ENCODE measurements at places on chromosomes 7 and 10.

DNA sequence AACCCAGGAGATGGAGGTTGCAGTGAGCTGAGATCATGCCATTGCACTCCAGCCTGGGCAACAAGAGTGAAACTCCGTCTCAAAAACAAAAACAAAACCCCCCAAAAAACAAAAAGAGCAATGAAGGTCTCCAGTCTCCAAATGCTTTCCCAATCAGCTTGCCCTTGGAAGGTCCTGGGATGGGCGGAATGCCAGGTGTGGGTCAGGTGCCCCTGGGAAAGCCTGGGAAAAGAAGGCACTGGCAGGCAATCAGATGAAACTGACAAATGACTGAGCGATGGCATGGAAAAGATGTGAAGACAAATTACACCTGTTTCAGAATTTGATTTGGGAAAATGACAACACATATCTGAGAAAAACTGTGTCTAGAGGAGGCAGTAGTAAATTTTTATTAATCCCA is 210.4 kb upstream of the IMMP2L start:
- no peak for DNase-seq

GRCh38 chr10:17649836-17650235 is 5.9 kb downstream of the STAM start:
- DNase-seq, result no peak

DNA sequence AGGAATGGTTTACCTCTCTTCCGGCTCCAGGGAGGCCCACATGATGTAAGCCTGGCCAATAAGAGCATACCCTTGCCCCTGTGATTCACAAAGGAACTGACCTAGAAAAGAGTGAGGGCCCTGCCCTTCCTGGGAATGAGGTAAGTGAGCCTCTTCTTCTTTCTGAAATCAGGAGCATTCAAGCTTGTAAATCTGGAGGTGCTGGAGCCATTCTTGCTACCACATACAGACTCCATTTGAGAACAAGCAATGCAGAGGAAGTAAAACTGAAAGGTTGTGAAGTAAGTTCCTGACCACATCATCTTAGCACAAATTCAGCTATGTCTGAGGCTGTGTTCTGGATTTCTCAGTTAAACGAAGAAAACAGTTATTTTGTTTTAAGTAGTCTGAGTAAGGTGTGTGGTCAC is 132.2 kb downstream of the CD36 start:
- DNase-seq, result no peak

- DNase-seq, result no peak
These were observed 41.0 kb downstream of the VWA2 start for GRCh38 chr10:114279901-114280644.

DNA sequence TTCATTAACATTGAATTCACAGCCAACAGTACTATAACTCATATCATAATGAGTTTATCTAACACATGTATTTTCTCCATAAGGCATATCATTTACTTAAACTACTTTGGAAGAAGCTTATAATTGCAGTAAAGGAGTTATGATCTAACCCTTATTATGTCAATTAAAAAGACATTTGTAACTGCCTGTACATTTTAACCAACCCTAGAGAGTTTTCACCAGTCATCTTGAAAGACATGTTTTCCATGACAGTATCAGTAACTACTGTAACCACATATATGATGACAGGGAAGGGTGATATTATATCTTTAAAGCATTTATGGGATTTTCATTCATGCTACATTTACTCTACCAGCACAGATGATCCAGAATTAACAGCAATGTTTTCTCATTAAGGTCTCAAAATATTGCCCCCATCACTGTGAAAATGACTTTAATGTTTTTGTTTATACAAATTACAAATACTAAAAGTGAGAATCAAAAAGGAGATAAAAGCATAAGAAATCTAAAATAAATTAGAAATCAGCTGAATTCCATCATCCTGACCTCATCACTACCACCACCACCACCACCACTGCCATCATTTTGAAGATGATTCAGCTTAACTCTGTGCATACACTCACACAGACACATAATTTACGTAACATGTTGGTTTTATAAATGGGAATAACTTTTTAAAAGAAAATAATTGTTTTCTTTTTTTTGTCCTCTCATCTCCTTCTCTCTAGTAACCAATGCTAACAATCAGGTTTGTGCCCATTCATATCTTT is 53.6 kb downstream of the MKLN1 start:
- DNase-seq, result no peak

- no peak for DNase-seq
These were observed 438.9 kb upstream of the PODXL start for GRCh38 chr7:131995324-131995723.

GRCh38 chr7:18087687-18088078 is 60.0 kb upstream of the PRPS1L1 start:
- DNase-seq, result peak; percentile 10

- DNase-seq, result peak; percentile 57
These were observed 161.6 kb downstream of the LRMDA start for GRCh38 chr10:75592791-75593643.

DNA sequence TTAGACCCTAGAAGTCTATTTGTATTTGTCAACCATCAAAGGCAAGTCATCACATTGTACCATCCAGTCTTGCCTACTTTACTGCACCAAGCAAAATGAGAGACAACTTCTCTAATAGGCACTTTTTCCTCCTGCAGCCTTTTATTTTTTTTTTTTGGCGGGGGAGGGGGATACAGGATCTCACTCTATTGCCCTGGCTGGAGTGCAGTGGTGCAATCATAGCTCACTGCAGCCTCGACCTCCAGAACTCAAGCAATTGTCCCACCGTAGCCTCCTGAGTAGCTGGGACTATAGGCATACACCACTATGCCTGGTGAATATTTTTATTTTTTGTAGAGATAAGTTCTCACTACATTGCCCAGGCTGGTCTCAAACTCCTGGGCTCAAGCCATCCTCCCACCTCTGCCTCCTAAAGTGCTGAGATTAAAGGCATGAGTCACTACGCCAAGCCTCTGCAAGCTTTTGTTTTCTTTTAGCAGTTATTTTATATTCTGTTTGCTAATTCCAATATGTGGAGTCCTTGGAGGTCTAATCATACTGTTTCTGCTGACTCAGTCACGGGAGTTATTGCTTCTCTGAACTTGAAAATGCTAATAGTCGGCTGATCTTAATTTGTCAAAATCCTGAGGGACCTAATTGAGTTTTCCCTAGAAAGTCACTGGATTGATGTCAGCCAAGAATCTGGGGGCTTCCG is 14.2 kb downstream of the KPNA7 start:
- no peak for DNase-seq

DNA sequence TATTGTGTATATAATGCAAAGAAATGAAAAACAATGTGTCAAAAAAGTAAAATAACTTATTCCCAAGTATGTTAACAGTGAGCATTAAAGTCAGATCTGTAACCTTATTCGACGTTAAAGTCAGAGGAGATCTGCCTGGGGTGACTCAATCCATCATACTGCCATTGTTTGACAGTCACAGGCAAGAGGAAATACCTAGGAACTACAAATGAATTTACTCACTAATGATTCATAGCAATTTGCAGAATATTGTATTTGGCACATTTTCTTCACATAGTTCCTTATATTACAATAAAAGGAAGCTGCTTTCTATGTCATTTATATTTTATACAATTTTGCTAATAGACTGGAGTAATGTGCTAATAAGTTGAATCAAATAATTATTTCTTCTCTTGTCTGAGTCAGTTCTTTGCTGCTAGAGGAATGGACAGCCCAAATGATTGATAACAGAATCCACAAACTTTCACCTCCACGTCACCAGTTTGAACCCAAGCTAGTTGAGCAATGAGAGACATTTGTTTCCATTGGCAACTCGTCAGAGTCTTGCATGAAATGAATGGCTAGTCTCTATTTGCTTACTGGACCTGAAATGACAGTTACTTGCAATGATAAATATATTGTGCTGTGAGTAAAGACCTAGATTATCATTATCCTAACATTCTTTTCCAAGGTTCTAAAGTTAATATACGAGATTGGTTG is 48.5 kb upstream of the TMEM106B start:
- no peak for DNase-seq

GRCh38 chr7:158013085-158013668 is 574.4 kb downstream of the PTPRN2 start:
- no peak for DNase-seq

- no peak for DNase-seq
These were observed 12.8 kb downstream of the MEIG1 start for GRCh38 chr10:14971867-14972448.

- no peak for DNase-seq
These were observed 59.4 kb downstream of the PLPP4 start for GRCh38 chr10:120516426-120516825.

DNA sequence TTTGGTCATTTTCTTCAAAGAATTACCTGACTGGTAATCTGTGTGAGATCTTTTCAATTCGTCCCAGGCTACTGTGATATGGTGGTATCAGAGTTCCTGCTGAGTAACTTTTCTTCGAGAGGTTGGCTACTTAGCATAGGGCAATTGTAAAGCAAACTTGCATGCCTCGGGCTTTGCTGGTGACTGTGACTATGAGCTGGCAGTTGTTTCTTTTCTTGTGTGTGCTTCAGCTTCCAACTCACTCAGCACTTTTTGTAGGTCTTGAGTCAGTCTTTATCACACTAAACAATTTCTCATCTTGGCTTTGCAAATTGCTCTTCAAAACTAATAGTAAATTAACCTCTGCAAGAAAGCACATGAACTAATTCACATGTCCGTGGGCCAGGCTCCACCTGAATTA is 44.3 kb downstream of the PRR15 start:
- no peak for DNase-seq

GRCh38 chr10:112628951-112629609 is 182.1 kb downstream of the VTI1A start:
- no peak for DNase-seq

- no peak for DNase-seq
These were observed 13.9 kb upstream of the SGPL1 start for GRCh38 chr10:70801854-70802253.

GRCh38 chr10:47255033-47255813 is 44.8 kb upstream of the GDF10 start:
- no peak for DNase-seq

GRCh38 chr7:137961200-137962177 is 40.4 kb downstream of the CREB3L2 start:
- DNase-seq, result no peak

DNA sequence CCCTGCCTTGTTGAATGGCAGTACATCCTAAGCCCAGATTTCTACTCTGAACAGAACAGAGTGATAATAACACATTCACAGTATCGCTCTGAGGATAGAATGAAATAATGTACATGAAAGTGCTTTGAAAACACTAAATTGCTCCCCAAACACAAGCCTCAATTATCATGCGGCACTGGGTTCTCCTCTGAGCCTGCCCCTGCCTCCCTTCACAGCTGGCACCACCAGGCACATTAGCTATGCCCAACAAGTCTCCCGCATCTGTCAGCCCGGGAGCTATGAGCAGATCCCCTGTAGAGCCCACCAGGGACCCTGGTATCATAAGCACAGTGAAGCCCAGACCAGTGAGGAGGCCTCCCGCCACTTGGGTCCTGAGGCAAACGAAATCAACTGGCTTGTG is 405.5 kb downstream of the GRID1 start:
- DNase-seq, result no peak

GRCh38 chr7:110645616-110646015 is 445.3 kb upstream of the LRRN3 start:
- DNase-seq, result no peak

GRCh38 chr10:131020775-131021174 is 290.7 kb downstream of the TCERG1L start:
- DNase-seq, result no peak

DNA sequence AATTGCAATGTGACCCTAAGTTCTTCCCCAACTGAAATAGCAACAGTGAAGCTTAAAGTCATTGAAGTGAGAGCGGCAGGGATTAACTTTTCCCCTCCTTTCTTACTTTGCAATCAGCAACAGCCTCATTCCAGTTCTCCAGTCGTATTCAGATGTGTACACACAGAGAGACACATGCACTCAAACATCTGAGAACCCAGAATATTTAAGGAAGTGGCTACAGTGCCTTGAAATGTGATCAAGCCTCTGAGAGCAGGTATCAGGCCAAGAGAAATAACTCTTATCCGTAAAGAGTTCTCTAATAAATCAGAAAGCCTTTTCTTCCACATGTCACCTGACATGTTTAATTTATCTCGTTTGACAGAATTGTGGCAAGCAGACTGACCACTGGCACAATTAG is 388.9 kb upstream of the NPVF start:
- DNase-seq, result no peak

DNA sequence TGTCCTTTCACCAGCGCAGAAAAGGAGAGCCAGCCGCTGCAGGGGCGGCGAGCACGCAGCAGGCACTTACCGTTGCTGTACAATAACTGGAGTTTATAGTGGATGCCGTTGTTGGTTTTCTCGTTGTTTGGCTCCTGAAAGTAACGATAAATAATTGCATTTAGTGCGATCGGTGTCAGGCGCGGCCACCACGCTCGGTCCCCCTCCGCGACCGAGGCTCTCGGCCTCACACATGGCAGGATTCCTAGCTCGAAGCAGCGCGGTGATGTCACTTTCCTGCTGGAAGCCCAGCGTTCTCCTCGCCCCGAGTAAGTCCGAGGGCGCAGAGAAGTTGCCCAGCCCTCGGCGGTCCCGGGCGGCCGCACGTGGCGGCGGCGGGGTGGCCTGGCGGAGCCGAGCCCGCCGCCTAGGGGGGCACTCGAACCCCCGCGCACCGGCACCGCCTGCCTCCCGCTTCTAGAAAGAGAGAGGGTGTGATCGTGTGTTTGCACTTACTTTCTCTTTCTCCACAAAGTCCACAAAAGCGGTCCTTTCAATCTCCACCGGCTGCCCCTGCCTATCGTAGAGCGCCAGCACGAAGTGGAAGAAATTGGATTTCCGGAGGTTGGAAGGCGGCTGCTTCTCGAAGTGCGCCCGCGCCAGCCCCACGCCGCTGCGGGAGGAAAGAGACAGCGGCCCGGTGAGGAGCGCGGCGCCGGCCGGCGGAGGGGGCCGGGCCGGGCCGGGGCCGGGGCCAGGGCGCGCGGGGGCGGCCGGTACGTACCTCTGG is 1.0 kb downstream of the EBF3 start:
- DNase-seq, result peak; percentile 67

DNA sequence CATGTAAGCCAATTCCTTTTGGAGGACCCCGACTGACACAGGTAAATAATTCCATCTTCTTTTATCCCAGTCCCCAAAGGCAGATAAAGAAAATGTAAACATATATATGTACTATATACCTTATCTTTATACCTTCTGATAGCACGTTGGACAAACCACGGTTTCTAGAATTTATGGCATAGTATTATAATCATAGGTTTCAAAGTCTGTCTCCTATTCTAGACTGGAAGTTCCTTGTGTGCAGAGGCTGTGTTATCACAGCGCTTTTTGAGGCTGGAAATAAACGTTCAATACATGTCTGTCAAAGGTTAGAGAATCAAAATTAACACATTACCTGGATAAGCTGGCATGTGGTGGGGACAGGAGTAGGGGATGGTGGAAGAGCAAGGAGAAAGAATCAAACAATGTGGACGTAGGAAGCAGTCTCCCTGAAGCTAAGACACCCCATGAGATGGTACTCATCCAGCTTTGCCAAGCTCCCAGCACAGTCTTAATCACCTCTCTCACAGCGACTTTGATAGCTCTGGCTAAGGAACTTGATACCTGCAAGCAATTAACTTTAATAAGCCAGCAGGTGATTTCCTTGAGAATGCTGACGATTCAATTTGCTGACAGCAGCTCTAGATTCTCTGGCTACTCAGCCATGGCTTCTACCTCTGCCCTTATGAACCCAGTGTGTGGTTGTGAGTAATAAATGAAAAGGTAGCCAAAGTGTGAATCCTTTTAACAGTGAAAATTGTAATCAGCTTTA is 208.4 kb upstream of the LRRTM3 start:
- DNase-seq, result peak; percentile 7
